Kasumi-1 (cell line): ENCODE measurements at places on chromosomes 11 and 22.

DNA sequence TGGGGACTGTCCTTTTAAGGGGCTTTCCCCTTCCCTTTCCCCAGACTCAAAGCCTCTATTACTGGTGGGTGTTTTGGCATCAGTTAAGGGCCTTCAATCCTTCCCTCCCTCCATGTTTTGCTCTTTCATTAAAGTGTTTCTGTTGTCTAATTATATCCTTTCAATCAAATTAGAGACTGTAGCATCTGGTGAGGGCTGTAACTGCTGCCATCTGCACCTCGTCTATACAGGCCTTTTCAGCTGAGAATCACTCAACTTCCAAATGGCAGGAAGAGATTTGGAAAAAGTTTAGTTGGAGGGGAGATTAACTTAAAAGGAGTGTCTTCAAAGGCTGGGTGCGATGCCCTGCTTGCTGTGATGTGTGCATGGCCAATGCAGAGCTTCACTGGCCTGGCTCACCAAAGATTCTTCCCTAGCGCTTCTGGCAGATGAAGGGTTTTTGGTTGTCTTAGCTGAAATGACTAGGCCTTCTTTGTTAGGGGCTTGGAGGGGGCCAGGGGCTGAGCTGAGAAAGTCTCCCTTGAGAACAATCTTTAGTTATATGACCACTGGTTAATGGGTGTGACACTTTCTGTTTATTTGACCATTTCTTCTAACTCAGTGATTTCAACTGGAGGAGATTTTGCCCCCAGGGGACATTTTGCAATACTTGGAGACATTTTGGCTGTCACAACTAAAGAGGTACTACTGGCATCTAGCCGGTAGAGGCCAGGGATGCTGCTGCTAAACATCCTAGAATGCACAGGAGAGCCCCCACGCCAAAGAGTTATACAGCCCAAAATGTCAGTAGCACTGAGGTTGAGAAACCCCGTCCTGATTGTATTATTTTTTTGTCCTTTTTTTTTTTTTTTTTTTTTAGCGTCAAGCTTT, 7.5 kb downstream of the KREMEN1 start:
- no peak for DNase-seq

DNA sequence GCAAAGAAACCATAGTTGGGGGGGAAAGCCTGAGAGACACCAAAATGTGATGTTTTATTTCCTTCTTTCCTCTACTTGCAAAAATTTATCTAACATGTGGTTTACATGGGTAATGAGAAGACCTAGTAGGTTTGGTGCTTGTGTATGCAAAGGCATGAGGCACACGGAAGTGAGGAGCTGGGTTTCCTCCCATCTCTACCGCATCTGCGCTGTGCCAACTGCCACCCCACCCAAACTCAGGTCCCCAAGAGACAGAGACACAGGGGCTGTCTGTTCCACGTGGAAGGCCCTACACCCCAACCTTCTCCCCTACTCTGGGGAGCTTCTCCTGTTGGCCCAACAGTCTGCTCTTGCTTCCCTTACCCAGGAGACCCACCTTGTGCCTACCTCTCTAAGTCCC, 4.8 kb downstream of the RTL6 start:
- no peak for DNase-seq

DNA sequence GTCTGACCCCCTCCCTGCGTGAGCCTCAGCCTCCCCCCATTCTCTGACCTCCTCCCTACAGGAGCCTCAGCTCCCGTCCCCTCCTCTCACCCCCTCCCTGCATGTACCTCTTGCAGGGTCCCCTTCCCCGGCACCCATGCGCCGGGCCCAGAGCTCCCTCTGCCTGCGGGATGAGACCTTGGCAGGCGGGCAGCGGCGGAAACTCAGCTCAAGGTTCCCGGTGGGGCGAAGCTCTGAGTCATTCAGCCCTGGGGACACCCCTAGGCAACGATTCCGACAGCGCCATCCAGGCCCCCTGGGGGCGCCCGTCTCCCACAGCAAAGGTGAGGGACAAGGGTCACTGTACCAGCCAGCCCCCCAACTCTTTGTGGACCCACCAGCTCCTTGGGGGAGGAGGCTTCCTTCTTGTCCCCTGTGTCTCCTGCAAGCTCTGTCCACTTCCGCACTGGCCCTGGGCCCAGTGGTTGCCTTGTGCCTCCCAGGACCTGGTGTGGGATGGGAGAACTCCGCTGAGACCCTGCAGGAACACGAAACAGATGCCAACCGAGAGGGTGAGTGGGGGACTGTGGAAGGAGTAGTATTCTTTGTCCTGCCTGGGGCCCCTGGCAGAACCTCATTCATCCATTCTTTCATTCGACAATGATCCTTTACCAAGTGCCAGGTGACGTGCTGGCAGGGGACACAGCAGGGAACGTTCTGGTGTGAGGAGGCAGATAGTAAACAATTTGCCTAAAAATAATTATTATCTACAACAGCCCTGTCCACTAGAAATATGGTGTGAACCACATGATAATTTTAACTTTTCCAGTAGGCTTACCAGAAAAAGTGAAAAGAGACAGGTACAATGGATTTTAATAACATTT, 3.7 kb upstream of the RPS6KA4 start:
- DNase-seq, result peak; percentile 89

GRCh38 chr11:118434553-118435289, 1.6 kb upstream of the KMT2A start:
- peak; percentile 78 for DNase-seq

GRCh38 chr11:45894555-45895247, 9.2 kb downstream of the MAPK8IP1 start:
- DNase-seq, result no peak

- DNase-seq, result no peak
Observed at GRCh38 chr11:888310-889212, 22.0 kb downstream of the CHID1 start.

DNA sequence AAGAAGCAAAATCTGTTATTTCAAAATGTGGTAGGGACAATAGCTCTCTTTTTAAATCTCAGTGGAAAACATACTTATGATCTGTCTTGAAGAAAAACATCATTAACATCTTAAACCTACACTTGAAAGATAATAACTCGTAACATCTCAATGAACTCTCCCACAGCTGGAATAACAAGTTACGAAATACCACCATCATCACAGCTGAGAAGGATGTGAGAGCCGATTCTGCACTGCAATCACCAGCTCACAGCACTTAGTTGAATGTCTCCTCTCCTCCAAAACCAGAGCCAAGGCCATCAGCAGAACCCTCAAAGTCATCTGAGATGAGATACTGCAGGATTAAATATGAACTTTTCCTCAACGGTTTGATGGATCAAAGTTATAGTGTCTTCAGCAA, 124.3 kb downstream of the ARHGAP20 start:
- DNase-seq, result no peak

- no peak for DNase-seq
Observed at GRCh38 chr11:20022363-20023081, 137.8 kb downstream of the DBX1 start.

- no peak for DNase-seq
Observed at GRCh38 chr11:131614631-131615030, 244.2 kb downstream of the NTM start.
